ENCODE measurements at places on chromosomes 1 and 21.

DNA sequence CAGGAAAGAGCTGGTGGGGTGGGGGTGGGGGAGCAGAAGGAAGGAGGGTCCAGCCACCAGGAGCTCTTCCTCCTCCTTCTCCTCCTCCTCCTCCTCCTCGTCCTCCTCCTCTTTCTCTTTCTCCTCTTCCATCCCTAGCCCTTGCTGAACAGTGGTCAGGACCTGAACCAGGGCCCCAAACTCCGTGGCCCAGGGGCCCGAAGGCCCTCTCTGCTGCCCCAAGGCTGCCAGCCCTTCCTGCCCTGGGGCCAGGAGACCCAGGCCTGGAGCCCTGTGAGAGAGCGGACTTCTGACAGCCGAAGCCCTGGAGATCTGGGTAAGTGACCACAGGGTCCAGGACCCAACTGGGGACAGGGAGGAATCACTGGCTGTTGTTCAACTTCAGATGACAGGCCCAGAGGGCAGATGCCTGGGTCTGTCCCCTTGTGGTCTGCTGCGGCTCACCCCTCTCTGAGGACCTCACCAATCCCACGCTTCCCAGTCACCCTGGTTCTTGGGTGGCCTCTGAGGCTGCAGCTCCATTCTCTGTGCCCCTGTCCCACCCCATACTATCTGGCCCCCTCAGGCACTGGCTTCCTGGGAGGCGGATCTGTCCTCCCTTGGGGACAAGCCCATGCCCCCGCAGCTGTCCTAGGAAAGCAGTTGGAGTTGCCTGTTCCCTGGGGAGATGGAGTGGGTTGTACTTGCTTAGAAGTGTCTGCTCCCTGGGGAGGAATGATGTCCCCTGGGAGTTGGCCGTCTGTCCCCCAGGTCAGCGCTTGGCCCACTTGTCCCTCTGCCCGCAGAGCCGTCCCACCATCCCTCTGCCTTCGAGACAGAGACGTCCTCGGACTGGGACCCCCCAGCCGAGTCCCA is 51.8 kb downstream of the VWA5B1 start:
- no peak for DNase-seq

DNA sequence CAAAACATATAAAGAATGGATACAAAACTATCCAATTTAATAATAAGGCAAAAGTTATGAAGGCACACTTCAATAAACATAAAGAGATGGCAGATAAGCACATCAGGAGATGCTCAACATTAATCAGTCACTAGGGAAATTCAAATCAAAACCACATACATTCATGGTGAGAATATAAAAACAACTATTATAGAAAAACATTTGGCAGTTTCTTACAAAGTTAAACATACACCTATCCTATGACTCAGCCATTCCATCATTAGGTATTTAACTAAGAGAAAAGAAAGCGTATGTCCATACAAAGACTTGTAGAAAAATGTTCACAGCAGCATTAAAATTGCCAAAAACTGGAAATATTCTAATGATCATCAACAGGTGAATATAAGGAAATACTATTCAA is 44.3 kb downstream of the KIFAP3 start:
- no peak for DNase-seq

GRCh38 chr21:45136927-45137611 is 62.7 kb downstream of the ADARB1 start:
- peak; percentile 91 for DNase-seq

DNA sequence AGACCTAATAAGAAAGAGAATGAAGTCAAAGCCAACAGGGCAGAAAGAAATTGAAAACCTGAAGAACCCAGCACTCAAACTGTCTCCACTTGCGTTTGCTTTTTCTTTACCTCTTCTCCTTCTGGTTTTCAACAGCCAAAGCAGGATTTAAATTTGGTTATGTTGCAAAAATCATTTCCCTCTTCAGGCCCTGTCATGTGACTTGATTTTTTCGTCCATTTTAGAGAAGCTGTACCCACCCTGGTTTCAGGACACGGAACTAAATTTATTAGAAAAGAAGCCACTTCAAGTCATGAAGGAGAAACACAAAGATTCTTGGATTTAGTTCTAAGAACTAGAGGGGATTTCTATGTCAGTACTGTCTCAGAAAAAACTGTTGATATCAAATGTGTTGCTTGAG is 1.0 kb upstream of the SYNJ1 start:
- no peak for DNase-seq

DNA sequence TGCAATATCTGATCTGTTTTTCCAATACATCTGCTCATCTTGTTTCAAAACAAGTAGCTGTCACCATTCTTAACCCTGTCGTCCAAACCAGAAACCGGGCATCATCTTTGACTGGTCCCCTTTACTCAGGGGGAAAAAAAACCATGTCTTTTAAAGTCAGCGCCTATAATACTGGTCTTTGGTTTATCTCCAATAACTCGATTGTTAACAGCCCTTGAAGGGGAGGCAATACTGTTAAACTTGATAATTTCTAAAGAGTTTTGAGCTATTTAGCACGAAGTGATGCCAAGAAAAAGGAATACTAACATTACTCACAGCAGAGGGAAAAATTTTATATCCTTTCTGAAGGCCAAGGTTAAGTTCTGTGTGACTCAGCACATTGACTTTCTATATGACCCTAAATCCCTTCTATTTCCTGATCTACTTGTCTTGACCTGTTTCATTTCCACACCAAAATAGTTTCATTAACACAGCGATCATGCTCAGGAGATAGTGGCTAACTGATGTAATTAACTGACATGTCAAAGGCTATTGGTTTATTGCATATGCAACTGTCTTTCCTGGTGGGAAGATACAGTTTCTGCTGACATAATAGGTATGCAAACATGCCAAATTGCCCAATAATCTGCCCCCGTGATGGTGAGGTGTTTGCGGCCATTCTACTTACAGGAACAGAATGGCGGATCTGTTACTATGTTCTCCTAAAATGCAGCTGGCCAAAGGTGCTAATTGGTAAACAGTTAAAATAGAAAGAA is 59.1 kb downstream of the NFIA start:
- no peak for DNase-seq

GRCh38 chr1:111463029-111463683 is 10.6 kb upstream of the C1orf162 start:
- DNase-seq: no peak

- DNase-seq: no peak
These were observed 149.4 kb upstream of the COL6A1 start for GRCh38 chr21:45831991-45832740.

DNA sequence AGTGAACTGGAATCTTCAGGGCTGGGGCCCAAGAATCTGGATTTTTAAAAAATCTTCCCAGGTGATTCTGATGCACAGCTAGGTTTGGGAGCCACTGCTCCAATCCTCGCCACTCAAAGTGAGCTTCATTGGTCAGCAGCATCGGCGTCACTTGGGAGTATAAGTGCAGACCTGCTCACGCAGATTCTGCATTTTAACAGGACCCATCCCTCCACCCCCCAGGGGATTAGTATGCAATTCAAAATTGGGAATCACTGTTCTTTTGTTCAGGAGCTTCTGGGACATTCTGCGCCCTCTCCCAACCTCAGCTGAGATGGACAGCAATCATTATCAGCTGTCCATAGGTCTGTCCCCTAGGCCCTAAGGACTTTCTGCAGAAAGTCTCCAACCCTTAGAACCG is 53.5 kb downstream of the LGR6 start:
- DNase-seq: no peak

- no peak for DNase-seq
These were observed 107.0 kb downstream of the NAV1 start for GRCh38 chr1:201645956-201646355.

GRCh38 chr1:41362357-41362721 is 1.1 kb downstream of the FOXO6 start:
- no peak for DNase-seq

GRCh38 chr21:33732038-33732437 is 89.7 kb downstream of the ITSN1 start:
- DNase-seq: no peak

DNA sequence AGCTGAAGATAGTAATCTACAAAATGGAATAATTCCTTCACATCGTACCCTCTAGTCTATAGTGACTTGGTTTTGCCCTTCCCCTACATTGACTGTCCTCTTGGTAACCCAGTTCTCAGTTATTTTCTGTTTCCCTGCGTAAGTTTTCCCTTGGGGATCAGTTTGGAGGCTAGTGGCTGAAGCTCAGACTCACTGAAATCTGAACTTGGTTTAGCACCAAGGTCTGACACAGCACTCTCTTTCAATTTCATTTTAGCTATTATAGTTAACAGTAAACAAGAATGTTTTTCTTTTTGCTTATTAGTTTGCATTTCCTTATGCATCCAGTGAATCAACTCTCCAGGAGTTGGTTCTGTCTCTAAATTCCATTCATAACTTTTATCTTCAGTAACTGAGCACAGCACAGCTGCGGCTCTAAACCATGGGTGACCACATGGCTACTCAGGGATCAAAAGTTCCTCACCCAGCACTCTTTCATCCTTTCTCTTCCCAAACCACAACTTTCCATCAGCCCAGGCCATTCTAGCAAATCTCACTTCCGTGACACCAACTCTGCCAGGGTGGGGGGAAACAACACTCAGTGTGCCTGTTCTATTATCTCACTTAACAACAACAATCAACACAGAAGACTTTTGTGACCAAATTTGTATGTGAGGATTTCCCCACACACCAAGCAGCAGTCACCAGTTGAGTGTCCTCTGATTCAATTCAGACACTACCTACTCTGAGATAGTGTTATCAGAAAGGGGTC is 17.6 kb upstream of the IFI6 start:
- DNase-seq: peak; percentile 67

GRCh38 chr1:202700061-202700460 is 10.2 kb downstream of the SYT2 start:
- DNase-seq: no peak

DNA sequence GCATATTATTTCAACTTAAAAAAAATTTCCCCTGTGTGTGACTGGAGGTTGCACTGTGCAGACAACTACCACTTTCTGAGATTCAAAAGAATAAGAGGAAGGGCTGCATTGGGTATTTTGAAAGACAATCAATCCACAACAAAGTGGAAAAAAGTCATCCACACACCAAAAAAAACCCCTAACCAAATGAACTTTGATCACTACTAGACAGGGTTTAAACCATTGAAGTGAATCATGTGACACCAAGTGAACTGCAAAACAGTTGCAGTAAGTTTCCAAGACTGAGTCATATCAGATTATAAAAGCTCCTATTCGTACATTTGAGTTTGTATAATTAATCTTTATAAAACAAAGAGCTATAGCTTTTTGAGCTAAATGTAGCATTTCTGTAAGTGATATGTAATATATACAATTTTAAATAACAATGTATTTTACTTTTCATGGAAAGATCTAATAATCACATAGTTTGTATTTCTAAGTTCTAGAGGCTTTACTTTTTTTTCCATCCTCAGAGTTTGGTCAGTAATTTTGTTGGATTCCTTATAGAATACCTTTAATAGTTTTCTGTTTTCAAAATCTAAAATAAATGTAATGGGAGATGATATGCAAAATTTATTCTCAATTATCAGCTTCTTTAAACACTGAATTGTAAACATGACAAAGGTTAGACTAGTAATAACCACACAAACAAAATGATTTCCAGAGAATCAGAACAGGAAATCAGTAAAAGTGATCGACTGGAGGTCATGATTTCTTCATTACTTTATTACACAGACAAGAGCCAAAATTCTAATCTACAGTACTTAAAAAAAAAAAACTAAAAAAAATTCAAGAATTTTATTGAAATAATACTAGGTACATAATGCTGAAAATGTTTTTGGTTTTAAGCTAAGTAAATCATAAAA is 50.5 kb upstream of the GFI1 start:
- DNase-seq: no peak

DNA sequence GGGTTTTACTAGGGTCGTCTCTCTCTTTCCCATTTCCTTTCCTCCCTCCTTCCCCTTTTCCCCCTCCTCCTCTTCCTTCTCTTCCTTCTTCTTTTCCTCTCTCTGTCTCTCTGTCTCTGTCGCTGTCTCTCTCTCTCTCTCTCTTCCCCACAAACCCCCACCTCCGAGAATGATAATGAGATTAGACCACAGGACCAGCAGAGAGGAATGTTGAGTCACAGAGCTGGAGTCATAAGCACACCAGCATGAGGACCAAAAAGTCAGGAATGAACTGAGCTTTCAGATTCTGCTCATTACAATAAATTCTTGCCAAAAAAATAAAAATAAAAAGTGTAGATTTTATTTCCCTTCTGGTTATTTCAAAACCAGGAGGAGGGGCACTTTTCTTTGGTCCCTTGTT is 377.4 kb downstream of the LTN1 start:
- no peak for DNase-seq

GRCh38 chr1:227317523-227318015 is 723 bp downstream of the CDC42BPA start:
- peak; percentile 88 for DNase-seq

GRCh38 chr1:27664291-27664690 is 7.7 kb downstream of the IFI6 start:
- DNase-seq: no peak

- DNase-seq: no peak
These were observed 161.2 kb downstream of the NPHP4 start for GRCh38 chr1:5830771-5831599.

- DNase-seq: no peak
These were observed 307.7 kb downstream of the USP25 start for GRCh38 chr21:16037421-16037955.

DNA sequence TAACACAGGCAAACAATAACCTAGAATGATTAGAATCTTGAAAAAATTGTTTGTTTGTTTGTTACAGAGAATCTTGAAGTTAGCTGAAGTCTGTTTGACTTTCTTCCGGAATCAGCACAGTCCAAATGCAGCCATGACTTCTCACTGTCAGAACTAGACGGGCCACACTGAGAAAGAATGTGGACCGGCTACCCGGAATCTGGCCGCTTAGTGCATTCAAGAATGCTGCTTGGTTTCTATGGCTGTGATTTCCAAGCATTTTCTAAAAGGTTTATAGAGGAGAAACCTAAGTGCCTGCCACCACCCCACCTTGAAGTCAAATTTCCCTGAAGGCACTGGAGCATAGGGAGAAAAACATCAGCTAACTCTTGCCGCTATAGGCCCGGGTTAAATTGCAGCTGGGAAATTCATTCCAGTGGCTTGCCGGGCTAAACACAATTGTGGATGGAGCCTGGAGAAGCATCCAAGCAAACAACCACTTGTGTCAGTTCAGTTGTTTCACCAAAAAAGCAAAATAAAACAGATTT is 231.1 kb downstream of the DISC1 start:
- no peak for DNase-seq

All from muscle of back (tissue), 13 donors.